Hematopoietic multipotent progenitor cell (in vitro differentiated cells): ENCODE measurements at places on chromosomes 3 and 15.

DNA sequence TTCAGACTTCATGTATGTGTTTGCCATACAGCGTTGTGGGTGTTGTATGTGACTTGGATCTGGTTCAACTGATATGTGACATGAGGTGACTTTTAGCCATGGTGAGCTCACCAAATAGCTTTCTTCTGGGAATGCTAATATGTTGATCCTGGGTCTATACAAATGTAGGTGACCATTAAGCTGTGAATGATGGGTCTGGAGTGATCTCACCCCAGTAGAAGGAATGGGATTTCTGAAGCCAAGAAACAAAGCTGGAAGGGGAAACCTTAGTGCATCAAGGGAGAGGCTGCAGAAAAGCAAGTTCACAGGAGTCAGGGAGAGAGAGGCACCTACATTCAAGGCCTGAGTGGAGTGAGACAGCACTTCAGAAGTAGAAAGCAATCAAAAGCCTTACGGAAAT, 421.0 kb upstream of the THRB start:
- DNase-seq = no peak

- DNase-seq = no peak
Observed at GRCh38 chr3:159114582-159114981, 312.7 kb downstream of the MFSD1 start.

GRCh38 chr3:126847061-126847460, 135.9 kb upstream of the PLXNA1 start:
- DNase-seq = no peak

- DNase-seq = no peak
Observed at GRCh38 chr15:48803877-48804276, 7.0 kb downstream of the CEP152 start.

- DNase-seq = no peak
Observed at GRCh38 chr3:74302281-74302680, 312.2 kb downstream of the CNTN3 start.

- DNase-seq = no peak
Observed at GRCh38 chr15:98968576-98968975, 39.0 kb downstream of the PGPEP1L start.

GRCh38 chr3:64259636-64260035, 34.4 kb upstream of the PRICKLE2 start:
- no peak for DNase-seq

- peak; percentile 53 for DNase-seq
Observed at GRCh38 chr3:71504250-71505036, 79.1 kb downstream of the FOXP1 start.

DNA sequence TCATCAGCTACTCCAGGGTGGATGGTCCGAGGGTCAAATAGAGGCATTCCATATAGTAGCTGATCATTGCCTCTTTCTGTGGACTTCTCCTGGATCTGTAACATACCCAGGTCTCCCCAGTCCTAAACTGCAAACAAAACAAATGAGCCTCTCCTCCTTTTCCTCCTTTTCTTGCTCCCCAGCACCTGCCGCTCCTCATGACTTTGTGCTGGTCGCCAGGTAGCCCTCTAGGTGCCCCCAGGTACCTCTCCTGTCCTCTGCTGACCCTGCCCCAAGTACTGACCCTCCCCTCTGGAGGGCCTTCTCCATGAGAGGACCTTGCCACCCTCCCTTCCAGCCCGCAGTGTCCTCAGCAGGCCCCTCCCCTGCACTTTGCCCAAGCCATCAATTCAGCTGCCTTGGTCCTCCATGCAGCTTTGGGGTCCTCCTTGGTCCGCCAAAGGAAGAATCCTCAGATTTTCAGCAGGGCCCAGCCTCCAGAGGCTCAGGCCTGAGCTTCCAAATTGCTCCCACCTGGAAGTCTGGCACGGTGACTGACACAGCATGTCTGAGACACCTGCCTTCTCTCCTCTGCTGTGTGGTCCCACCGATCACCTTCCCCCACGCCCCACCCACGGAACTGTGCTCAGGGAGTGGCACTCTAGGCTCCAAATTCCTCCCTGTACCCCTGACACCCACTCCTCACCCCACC, 111.0 kb downstream of the LRRK1 start:
- DNase-seq = no peak

GRCh38 chr3:12308517-12308916, 19.6 kb downstream of the PPARG start:
- DNase-seq = no peak

GRCh38 chr3:188756241-188756640, 415.5 kb upstream of the TPRG1 start:
- no peak for DNase-seq

- DNase-seq = no peak
Observed at GRCh38 chr3:42507252-42507651, 4.8 kb downstream of the VIPR1 start.

- peak; percentile 28 for DNase-seq
Observed at GRCh38 chr3:115784739-115785536, 161.6 kb downstream of the GAP43 start.

DNA sequence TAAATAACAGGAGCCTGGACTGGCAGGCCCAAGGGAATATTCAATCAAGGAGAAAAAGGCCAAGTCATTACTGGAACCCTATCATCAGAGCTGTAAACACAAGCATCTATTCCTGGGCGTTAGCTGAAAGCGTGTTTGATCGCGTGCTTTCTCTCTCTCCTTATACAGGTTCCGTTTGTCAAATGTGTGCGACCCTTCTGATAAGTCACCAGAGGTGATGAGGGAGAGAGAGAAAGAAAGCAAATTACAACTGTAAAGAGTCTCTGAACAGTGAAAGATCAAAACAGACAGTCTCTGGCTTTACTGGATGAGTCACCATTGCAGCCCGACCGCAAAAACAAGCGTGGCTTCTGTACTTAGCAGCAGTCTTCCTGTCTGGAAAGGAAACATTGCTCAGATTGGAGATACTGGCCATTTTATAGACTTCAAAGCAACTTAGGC, 39.5 kb upstream of the TPRG1 start:
- peak; percentile 87 for DNase-seq

- DNase-seq = no peak
Observed at GRCh38 chr3:150783920-150784746, 21.2 kb upstream of the SIAH2 start.

GRCh38 chr15:42808913-42809312, 72.0 kb upstream of the CDAN1 start:
- no peak for DNase-seq

GRCh38 chr3:36434687-36435426, 54.6 kb downstream of the STAC start:
- DNase-seq = peak; percentile 36
